ENCODE measurements at places on chromosomes 3 and 15. TPM values are rescaled to one million over a fixed set of nuclear protein-coding genes. Genes with fewer than 3 reads are reported as not detected.

GRCh38 chr3:51687431-51688205 is 16.6 kb downstream of the TEX264 start:
- DNase-seq = peak; percentile 62
- peaks cover 35% of the 10 kb centered on the region for H3K36me3 ChIP-seq
- H3K27me3 ChIP-seq = no peaks in the 10 kb centered on the region

Gene WDR5B
- total RNA-seq = 5.6 TPM

- peaks cover 29% of the 10 kb centered on the region for H3K27me3 ChIP-seq
- H3K27ac ChIP-seq = no peak overlapping the region
- H3K4me3 ChIP-seq = no peak overlapping the region
- H3K36me3 ChIP-seq = no peaks in the 10 kb centered on the region
These were observed 31.7 kb upstream of the MNS1 start for GRCh38 chr15:56496635-56497034.

DNA sequence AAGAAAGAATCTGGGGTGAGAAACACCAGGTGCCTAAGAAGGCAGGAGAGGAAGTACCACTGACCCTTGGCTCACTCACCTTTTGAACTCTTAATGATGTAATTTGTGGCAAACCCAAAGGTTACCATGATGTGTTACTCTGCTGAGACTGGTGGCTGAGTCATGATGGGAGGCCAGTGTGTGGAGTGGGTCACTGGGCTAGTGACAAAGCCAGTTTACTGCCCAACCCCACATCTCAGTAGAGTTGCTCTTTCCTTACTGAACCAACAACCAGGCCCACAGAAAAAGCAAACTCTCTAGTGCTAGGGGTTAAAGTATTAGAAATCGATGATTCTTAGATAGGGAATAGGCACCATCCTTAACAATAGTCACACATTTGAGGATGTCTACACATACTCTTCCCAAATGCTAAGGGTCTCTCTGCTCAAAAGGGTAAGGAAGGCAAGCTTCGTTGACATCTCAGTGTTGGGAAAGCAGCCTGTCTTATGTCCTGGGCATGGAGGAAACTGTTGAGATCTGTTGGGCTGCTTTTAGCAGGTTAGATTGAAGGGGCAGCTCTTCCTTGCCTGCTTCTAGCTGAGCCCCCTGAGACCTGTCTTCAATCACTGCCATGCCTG is 3.1 kb downstream of the RBP2 start:
- DNase-seq = no peak
- H3K36me3 ChIP-seq = no peaks in the 10 kb centered on the region
- H3K4me1 ChIP-seq = no peaks in the 10 kb centered on the region
- no peak overlapping the region for H3K4me3 ChIP-seq
- no peaks in the 10 kb centered on the region for H3K27me3 ChIP-seq

DNA sequence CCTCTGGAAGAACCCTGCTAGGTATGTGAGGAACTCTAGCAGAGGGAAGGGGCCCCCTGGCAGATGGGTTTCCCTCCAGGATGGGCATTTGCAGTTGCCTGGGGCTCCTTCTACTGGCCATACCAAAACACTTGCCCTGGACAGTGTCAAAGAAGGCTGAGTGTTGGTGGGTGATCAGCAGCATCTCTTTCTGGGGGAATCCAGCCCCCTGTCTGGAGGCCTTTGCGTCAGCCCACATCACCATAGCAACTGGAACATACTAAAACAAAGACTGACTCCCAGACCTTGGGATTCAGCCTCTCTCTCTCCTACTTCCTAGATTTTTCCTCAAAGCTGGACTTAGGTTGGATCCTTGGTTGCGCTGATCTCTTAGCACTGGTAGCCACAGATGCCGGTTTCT is 8.1 kb downstream of the CEMIP start:
- H3K36me3 ChIP-seq = peaks cover 72% of the 10 kb centered on the region
- peak overlapping the region; percentile 84 for H3K27ac ChIP-seq
- peaks cover 26% of the 10 kb centered on the region for H3K4me1 ChIP-seq
- H3K4me3 ChIP-seq = no peak overlapping the region
- peak; percentile 40 for DNase-seq
